ENCODE measurements at places on chromosomes 7 and 10.

GRCh38 chr7:31120800-31121513, 68.8 kb downstream of the ADCYAP1R1 start:
- DNase-seq, result no peak

DNA sequence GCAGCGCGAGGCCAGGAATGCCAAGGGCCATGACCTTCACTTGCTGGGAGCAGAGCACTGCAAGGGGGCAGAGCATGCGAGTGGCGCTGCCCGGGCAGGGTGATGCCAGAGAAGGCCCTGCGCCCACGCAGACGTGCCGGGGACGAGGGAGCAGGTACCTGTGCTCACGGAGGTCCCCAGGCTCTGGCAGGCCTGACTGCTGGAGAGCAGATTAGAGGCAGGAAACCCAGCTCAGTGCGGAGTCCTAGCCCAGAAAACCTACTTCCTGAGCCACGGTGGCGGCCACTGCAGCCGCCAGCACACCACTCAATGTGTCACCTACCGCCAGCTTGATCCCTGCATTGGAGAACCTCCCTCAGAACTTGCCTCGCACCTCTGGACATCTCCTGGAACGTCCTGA, 148.4 kb downstream of the MAD1L1 start:
- no peak for DNase-seq

DNA sequence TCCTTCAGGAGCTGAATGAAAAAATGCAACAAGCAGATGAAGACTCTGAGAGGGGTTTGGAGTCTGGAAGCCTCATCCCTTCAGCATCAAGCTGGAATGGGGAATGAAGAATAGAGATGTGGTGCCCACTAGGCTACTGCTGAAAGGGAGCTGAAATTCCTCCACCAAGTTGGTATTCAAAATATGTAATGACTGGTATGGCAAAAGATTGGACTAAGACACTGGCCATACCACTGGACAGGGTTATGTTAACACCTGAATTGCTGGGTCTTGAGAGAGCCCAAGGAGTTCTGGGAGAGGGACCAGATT, 5.4 kb downstream of the IFIT2 start:
- DNase-seq, result no peak

DNA sequence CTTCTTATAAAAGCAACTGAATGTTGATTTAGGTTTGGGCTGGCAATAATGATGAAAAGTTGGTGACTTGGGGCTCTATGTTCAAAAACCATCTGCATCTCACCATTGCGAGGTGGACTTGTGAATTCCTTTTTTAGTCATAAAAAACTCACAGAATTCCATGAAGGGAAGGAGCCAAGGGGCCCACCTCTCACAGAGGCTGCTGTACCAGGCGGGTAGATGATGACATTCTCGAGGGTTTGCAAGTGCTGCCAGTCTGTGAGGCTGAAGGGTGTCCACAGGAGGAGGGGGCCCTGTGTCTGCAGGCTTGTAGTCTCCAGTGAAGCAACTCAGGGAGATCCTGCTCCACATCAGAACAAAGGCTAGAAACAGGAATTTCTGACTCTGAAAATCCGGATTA, 195.5 kb upstream of the ZNF32 start:
- no peak for DNase-seq

DNA sequence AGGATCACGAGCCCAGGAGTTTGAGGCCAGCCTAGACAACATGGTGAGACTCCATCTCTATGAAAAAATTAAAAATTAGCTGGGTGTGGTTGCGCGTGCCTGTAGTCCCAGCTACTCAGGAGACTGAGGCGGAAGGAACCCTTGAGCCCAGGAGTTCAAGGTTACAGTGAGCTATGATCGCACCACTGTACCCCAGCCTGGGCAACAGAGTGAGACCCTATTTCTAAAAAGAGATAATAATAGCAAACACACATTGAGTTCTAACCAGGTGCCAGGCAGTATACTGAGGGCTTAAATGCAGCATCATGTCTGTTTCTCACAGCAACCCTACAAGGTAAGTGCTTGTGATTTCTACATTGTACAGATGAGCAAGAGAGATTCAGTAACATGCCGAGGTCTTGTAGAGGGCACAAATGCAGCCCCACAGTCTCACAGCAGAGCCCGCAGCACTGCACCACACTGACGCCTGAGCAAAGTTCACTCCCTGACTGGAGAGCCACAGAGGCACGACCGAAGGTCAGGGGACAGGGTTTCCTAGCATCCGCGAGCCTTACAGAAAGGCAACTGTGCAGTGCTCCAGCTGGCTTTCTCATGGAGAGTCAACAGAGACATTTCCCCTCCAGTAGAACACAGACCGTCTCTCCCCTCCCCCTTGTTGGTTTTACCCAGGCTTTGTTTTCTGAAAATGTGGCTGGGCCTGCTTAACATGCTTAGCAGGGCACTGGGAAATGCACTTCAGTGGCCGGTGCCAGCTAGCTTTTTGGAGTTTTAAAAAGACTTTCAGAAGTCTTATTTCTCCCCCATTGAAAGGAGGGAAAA, 36.5 kb downstream of the PDSS1 start:
- DNase-seq, result no peak

DNA sequence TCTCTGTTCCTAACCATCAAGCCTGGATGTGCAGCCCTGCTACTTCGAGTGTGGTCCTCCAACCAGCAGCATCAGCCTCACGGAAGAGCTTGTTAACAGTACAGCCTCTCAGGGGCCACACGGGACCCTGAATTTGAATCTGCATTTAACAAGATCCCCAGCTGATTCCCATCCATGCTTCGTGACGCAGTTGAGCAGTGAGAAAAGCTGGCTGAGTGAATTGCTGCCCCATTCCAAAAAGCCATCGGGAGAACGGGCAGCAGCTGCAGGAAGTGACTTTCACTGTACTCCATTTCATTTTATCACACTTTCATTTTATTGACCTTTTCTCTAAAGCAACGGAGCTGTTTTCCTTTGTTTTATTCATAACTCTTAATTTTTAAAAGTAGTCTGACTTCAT, 22.5 kb downstream of the FAM171A1 start:
- no peak for DNase-seq

DNA sequence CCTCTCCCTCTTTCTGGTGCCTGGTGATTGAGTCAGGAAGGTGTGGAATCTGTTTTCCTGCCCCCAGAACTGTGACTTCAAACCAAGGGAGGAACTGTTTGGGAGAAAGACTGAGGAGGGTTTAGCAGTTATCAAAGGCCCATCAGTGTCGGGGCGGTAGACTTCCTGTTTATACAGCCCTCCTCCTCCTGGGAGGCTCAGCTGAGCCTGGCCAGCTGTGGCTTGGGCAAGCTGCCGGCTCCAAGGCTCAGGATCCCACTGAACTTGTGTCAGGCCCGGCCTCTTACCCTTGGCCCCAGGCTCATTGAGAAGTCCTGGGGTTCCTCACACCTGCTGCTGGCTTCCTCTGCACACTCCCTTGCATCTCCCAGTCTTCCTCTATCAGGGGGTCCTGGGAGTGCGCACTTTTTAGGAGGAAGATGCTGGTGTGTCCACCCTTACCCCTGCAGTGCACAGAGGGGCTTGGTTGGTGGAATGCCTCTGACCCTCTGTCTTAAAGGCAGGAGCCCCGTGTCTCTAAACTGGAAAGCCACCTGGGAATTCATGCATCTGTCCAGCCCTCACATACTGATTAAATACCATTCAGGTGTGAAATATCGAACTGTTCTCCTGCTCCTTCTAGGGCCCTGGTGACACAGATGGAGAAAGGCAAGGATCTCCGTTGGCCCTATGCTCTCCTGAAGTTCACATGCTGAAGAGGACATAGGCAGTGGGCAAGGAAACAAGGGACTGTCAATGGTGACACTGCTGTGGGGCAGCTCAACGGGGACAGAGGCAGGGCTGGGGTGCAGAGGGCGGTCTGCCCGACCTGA, 32.4 kb downstream of the CXCL12 start:
- DNase-seq, result no peak

- DNase-seq, result no peak
Measured at GRCh38 chr7:69508736-69509135, 89.5 kb upstream of the AUTS2 start.

GRCh38 chr10:58396057-58396456, 10.8 kb downstream of the TFAM start:
- DNase-seq, result no peak

- no peak for DNase-seq
Measured at GRCh38 chr10:74827045-74827441, 643 bp downstream of the KAT6B start.

DNA sequence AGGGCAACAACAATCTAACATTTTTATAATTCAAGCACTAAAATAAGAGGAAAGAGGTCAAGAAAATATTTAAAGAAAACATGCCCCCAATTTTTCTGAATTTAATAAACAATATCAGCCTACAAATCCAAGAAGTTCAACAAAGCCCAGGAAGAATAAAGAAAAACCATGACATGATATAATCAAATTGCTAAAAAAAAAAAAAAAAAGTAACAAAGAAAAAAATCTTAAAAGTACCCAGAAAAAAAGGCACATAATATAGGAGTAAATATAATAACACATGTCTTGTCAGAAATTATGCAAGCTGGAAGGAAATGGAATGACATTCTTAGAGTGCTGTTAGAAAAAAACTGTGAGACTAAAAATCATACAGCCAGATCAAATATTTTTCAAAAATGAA, 151.4 kb downstream of the IMMP2L start:
- DNase-seq, result no peak

- no peak for DNase-seq
Measured at GRCh38 chr7:5348134-5349004, 65.6 kb downstream of the SLC29A4 start.
